Stimulated activated CD4-positive, alpha-beta T cell treated with anti-CD3 and anti-CD28 coated beads, Interleukin-1b, Interleukin-23, amount 100 ng/mL, for 4 hours (primary cell): ENCODE measurements at places on chromosomes 6 and 20.

DNA sequence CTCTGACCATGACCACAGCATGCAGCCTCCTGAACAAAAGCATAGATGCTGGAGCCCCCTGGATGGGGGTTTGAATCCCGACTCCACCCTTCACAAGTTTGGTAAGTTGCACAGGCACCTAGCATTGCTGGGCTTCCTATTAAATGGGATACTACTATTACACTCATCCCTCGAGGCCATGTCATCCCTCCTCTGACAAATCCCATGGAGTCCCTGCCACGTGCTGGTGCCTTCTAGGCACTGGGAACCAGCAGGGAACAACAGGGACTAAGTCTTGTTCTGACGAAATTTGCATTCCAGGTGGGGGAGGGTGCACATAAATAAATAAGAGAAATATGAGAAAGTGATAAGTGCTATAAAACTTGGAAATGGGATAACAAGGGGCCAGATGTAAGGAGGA lies 15.3 kb upstream of the SIRPA start:
- DNase-seq, result no peak

GRCh38 chr6:36095497-36096391 lies 34.6 kb upstream of the MAPK13 start:
- DNase-seq, result no peak

- no peak for DNase-seq
These were observed 45.8 kb upstream of the VSTM2L start for GRCh38 chr20:37856932-37857660.

- DNase-seq, result no peak
These were observed 28.3 kb upstream of the B4GALT5 start for GRCh38 chr20:49741977-49742376.
